Neural crest cell (in vitro differentiated cells): ENCODE measurements at places on chromosomes 13 and 19.

GRCh38 chr19:51090471-51090870, 7.8 kb upstream of the KLK14 start:
- DNase-seq = no peak

DNA sequence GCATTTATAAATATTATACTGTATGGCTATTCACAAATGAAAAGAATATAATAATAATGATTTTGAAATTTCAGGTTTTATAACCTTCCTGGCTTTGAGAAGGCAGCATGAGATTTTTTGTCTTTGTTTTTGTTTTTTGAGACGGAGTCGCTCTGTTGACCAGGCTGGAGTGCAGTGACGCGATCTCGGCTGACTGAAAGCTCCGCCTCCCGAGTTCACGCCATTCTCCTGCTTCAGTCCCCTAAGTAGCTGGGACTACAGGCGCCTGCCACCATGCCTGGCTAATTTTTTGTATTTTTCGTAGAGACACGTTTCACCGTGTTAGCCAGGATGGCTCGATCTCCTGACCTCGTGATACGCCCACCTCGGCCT, 64.1 kb downstream of the ZNF429 start:
- DNase-seq = no peak

- no peak for DNase-seq
Measured at GRCh38 chr13:100098445-100099116, 9.7 kb downstream of the PCCA start.

DNA sequence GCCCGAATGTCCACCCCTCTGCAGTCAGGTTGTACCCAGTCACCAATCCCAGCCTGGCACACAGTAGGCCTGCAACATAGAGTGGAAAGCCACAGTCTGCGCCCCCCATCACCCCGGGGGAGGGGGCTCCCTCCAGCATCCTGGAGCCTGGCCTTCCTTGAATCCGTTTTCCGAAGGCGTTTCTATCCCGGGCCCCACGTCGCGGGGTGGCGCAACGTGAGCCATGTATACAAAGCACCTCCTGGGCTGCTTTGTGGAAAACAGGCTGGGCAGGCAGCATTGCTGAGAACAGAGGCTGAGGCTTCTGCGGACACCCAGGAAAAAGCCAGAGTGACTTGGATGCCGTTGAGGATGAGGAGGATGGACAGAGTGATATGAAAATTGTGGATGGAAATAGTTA, 103.3 kb upstream of the USP29 start:
- DNase-seq = no peak

DNA sequence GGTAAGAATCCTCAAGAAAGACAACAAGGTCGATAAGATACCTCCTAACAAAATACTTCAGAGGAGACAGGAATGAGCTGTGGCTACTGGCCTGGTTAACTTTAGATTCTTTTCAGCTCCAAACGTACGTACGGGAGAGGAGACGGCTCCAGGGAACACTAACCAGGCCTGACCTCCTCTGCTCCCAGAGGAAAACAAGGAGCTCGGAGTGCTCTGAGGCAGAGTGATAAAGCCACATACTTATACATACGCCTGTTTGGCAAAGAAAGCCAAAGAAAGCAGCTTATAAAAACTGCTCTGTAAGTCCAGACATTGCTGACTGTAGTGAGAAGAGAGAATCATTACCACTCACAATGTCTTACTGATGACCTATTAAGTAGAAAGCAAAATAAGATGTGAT, 263.9 kb downstream of the MZT1 start:
- DNase-seq = no peak

DNA sequence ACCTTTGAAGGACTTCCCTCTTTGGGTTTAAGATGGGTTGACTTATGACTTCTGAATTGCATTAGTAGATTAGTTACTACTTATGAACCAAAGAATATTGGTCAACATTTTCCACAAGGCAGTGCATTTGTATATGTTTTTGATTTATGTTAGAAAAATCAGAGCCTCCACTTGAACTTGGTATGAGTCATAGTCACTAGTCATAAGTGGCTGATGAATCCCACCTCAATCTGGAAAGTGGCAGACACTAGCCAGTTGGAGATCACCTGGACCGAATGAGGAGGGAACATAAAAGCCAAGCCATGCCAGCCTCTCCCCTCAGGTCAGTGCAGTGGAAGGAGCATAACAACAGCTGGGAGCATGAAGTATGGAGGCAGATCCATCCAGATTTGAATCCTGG, 39.3 kb upstream of the SPART start:
- no peak for DNase-seq

DNA sequence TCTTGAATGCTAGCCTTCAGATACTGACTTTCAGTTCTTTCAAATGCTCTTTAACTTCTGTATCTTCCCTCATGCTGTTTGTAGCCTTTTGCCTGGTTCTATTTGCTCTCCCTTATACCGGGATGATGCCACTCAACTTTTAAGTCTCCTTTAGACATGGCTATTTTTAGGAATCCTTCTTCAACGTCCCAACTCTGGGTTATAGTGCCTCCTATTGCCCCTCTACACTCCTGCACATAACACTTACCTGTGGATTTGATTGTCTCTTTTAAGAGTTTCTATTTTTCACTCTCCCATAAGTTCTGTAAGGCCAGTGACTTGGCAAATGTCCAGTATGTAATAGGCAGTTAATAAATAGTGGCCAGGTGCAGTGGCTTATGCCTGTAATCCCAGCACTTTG, 343.0 kb downstream of the KLF5 start:
- no peak for DNase-seq

DNA sequence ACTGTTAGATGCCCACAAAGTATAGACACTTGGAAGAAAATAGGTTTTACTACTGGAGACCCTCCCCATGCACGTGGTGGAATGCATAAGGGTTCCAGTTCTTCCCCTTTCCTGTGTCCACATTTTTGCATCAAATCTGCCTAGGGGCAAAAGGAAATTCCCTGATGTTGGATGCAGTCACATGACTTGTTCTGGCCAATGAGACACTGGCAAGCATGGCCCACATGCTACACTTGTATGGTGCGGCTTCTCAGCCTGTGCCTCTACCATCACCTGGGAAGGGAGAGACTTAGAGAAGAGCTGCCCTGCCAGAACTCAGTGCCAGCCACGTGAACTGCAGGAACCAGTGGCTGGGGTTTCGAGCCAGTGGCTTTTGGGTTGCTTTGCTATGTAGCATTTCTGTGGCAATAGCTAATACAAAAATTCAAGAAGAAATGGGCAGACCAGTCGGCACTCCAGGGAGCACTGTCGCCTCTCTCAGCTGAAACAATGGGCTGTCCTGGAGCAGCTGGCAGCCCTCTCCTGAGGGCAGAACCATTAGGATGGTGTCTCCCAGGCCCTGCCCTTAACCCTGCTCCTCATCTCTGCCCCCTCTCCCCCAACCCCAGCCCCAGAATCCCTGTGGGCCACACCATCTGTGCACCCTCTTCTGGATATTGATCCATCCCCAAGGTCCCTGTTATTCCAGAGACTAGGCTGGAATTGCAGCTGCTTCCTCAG, 634.0 kb downstream of the UQCRFS1 start:
- no peak for DNase-seq

DNA sequence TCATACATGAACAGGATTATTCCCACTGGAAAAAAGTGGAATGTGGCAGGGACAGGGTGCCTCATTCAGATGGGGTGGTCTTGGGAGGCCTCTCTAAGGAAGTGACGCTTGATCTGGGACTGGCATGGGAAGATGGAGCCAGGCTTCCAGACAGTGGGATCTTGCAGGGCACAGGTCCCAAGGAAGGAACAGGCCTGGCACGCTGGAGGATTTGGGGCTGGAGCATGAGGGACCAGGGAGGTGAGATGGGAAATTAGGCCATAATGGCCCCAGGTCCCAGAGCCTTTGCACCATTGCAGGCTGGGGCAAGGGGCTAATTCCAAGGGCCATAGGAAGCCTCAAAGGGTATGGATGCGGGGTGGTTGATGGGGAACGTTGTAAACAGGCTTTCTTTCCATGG, 9.2 kb downstream of the ZNF536 start:
- DNase-seq = no peak

GRCh38 chr13:87128036-87128435, 543.1 kb upstream of the SLITRK5 start:
- no peak for DNase-seq

DNA sequence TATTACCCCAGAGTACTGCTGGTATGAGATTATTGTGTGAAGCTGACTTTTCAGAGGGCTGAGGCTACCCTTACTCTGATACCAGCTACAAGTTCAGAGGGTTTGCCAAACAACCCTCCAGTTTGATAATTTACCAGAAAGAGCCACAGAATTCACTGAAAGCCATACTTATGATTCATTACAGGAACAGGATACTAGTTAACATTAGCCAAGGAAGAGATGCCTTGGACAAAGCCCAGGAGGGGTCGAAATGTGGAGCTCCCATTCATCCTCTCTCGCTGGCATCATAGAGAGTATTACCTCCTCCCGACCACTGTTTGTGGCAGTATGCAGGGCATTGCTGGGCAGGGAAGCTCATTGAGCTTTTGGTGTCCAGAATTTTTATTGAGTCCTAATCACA, 364.3 kb downstream of the KCNRG start:
- DNase-seq = no peak

- DNase-seq = peak; percentile 99
Measured at GRCh38 chr19:47348819-47349795, at the start of gene DHX34. Gene DHX34 (plus strand): TSS chr19:47349315. CDS start chr19:47353031, 3,716 bp downstream.

DNA sequence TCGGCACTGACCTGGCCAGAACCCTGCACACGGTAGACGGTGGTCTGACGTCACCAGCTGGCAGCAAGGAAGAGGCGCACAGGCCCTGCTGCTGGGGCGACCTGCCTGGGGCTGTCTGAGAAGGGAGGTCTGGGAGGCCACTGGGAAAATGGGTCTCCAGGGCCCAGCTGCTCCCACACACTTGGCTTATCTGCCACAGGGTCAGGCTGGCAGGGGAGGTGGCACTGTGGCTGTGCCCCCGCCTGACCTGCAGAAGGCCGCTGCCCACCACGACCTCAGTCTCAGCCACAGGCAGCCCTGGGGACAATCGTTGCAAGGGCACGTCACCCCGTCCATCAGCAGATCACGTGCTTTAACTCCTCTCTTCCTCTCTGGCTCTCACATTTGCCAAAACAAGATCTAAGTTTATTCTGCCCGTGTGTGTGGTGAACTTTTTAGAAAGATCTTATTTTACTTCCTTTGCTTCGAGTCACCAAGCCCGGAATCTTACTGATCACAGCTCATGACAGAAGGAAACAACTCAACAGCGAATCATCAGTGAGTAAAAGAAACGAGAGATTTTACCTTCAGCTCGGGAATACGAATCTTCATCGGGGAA, 45.2 kb upstream of the RANBP3 start:
- DNase-seq = no peak

GRCh38 chr19:29239213-29239776, 26.3 kb upstream of the UQCRFS1 start:
- DNase-seq = no peak

DNA sequence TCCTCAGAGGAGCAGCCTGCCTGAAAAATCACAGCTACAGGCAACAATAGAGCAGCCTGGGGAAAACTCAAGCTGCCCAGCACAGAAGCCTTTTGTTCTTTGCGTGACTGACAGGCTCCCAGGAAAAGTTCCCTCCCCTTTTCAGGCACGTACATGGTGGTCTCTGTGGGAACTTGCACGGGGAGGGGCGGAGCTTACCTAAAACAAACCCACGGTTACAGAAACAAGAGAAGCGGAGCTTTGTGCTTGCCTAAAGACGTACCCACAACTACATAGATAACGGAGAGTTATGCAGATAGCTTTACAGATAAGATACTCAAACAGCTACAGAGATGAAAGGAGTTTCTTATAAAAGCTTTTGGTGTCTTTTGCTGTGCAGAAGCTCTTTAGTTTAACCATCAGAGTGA, 11.4 kb downstream of the ETFB start:
- peak; percentile 67 for DNase-seq

- no peak for DNase-seq
Measured at GRCh38 chr13:60229708-60230272, 66.1 kb upstream of the DIAPH3 start.

DNA sequence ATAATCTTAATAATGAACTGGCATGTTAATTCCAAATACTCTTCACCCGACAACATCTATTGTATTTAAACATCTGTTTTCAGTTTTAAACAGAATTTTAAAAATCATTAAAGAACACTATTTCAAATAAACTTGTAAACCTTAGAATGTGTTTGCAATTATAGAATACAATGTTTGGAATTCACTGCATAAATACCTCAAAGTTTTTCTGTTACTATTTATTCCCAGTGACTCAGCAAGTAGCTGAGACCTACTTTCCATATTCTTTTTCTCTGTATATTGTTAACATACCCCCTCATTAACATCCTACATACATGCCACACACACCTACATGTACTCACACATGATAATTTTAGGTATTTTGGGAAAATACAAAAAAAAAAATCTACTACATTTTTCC, 1134.3 kb downstream of the SLITRK1 start:
- DNase-seq = no peak
